ENCODE measurements at places on chromosomes 7 and 10.
A peak's percentile ranks its signal among the peaks of the same experiment; 100 is the strongest.

GRCh38 chr10:59674215-59674836, 35.3 kb downstream of the SLC16A9 start:
- DNase-seq, result no peak

GRCh38 chr7:158809596-158809995, 19.7 kb downstream of the ESYT2 start:
- DNase-seq, result no peak

DNA sequence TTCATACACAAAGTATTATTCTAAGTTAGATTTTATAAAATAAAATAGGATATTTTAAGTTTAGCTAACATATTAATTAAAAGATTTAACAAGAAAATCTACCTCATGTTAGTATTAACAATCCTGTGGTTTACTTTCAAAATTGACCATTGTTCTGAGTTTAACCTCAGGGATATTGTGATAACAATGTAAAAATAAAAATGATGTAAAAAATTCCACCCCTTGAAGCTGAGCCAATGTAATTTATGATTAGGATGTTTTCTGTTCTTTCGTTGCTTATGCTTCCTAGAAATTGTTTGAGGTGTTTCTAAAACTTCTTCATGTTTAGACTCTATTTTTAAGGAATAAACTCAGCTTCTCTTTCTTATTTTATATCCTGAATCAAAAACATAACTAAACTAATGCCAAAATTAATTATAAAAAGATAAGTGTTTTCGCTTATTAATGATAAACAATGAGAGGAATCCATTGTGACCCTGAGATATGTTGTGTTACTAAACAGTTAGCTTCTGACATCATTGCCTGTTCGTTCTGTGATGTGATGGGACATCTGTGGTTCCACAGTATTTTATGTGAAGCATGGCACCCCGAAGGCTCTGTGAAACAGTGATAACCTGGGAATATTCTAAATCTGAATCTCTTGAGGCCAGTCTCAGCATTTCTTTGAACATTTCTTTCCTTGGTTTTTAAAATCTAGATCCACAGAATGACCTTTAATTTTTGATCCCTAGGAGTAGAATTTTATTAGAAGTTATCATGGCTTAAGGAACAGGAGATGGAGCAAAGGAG, 340.8 kb downstream of the ARL4A start:
- DNase-seq, result peak; percentile 9

- DNase-seq, result no peak
Observed at GRCh38 chr10:62738916-62739315, 65.6 kb upstream of the ADO start.

DNA sequence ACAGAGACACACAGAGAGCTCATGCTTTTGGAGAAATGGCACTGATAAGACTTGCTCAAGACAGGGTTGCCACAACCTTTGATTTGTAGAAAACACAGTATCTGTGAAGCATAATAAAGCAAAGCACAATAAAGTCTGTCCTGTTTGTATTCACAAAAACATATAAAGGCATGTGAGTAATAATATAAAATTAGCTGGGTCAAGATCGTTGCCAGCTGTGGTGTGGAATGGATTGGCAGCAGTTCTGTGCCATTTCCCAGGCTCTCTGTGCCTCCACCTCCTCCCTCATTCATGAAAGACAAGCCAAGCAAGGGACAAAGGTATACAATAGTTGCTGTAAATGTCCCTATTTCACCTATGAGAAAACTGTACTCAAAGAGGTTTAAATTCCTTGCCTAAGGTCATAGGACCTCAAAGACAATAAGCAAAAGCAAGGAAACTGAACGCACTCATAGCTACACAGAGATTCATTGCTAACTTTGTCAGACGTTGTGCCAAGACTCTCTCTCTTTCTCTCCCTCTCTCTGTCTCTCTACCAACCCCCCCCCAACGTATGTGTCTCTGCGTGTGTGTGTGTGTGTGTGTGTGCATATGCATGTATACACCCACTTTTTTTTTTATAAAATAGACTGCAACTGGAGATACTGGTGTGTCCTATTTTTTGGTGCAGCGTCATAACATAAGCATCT, 31.8 kb downstream of the CHST3 start:
- no peak for DNase-seq

- no peak for DNase-seq
Observed at GRCh38 chr7:159022238-159022993, 122.3 kb downstream of the VIPR2 start.

- peak; percentile 83 for DNase-seq
Observed at GRCh38 chr10:123043409-123043925, 34.7 kb downstream of the ACADSB start.

DNA sequence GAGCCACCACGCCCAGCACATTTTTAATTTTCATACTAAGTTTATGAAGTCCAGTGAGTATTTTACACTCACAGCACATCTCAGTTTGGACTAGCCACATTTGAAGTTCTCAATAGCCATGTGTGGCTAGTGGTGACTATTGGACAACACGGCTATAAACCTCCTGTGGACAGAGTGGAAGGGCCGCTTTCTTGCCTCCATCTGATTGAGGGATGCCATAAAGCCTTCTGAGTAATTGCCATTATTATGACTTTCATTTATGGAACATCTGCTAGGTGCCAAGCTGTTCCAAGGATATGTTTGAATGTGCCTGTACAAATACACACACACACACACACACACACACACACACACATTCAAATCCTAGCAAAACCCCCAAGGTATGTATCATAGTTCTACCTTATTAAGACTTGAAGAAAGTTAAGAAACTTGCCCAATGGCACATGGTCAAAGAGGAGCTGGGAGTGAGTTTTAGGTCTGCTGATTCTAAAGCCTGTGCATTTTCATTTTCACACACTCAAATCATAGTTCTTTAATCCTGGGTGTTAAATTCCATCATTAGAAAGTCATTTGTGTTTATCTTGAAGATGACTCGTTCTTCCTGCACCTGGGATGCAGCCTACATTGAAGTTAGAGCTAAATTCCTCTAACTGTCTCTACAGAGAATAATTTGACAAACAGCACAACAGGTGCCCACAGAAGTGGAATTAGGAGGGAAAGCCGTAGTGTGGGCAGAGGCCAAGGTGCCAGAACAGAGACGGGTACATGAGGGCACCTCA, 143.3 kb downstream of the PKD1L1 start:
- no peak for DNase-seq

GRCh38 chr7:50869108-50869725, 86.5 kb upstream of the GRB10 start:
- DNase-seq, result peak; percentile 23

- no peak for DNase-seq
Observed at GRCh38 chr10:43212043-43212721, 54.7 kb downstream of the RASGEF1A start.

DNA sequence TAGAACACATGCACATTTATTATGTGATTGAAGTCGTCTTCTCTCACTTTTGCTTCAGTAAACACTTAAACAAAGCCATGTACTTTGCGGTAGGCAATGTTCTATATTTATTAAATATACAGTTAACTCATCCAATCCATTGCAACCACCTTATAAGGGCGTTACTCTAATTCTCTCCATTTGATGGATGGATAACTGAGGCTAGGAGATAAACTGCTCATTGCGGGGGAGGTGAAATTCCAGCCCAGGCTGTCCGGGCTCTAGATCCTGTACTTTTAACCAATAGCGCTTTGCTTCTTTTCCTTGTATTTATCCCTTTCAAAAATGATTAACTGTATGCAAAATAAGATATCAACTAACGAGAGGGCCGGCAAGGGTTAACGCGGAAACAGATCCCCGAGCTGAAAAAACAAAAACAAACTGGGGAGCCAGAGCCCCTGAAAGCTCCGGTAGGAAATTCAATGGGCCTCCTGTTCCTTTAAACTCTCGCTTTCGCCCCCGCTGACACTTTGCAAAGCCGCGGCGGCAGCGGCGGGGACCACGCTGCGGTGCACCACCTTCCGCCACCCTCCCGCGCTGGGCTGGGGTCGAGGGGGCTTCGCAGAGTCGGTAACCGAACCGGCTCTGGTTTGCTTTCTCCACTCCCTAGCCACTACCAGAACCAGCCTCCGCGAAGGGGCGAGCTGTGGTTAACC, 1.0 kb upstream of the PLXDC2 start:
- DNase-seq, result peak; percentile 89

DNA sequence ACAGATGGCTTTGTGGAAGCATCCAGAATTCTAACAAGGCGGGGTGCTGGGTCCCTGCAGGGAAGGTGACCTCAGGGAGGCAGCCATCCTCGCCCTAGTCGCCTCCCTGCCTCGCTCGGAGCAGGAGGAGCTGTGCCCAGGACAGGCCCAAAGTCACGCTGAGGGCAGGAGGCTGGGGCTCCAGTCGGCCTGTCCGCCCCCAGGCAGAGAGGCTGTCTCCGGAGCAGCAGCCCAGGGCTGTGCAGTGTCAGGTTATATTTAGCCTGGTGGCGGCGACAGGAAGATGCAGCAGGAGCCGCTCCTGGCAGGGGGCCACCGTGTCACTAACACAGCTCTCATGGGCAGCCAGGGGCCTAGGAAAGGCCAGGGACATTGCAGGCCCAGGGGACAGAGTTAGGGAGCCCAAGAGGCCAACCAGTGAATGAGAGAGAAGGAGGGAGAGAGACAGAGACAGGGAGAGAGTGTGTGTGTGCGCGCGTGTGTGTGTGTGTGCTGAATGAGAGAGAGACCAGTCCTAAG, 13.5 kb downstream of the KCNH2 start:
- DNase-seq, result peak; percentile 44

DNA sequence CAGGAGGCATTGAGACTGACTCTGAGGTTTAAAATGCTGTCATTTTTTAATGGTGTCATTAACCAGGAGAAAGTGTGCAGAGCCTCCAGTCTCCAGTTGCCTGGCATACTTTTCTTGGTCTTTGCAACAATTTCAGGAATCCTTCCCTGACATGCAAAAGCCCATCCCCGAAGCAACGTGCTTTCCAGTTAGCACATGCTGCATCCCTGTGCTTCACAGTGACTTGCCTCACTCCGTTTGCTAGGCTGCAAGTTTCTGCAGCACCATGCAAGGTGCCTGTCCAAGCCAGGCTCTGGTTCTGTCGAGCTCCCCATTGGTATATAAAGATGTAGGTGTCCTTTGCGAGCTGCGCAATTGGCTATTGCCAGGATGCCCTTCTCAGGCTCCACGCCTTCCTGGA, 135.0 kb downstream of the GALNT17 start:
- DNase-seq, result no peak

GRCh38 chr7:32879460-32879859, 12.1 kb downstream of the KBTBD2 start:
- DNase-seq, result peak; percentile 44

DNA sequence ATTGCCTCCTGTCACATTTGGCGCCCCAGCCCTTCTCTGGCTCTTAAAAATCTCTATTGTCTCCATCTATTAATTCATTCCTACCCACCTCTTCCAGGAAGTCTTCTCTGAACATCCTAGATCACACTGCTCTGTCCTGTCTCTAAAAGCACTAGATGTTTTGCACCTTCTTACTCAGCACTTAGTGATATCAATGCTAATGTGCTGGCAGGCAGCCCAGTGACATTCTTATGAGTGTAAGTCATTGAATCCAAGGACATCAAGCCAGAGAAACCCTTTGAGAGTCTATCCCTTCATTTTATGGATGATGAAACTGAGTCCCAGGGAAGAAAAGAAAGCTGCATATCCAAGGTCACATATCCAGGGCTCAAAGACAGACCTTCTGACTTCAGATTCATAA, 48.3 kb upstream of the PAX2 start:
- DNase-seq, result no peak

GRCh38 chr10:71694567-71694968, 25.0 kb downstream of the C10orf105 start:
- DNase-seq, result no peak

GRCh38 chr7:3146571-3147226, 103.0 kb upstream of the CARD11 start:
- DNase-seq, result no peak

DNA sequence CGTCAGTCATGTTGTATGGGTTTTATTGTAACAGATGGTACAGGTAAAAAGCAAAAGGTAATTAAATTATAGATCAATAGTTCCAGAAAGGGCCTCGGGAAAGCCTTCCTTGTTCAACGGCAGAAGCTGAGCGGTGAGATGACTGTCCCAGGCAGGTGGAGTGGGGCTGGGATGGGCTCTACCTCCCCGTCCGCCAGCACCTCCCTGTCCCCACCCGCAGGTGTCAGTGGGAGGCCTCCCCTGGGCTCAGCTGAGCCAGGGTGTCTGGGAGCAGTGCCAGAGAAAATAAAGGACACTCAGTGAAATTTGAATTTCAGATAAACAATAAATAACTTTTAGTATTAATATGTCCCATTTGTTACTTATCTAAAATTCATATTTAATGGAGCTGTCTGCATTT, 58.9 kb downstream of the CLRN3 start:
- DNase-seq, result no peak

- no peak for DNase-seq
Observed at GRCh38 chr7:2598154-2598823, 33.5 kb upstream of the TTYH3 start.

GRCh38 chr7:77532247-77532646, 4.8 kb upstream of the PTPN12 start:
- no peak for DNase-seq

DNA sequence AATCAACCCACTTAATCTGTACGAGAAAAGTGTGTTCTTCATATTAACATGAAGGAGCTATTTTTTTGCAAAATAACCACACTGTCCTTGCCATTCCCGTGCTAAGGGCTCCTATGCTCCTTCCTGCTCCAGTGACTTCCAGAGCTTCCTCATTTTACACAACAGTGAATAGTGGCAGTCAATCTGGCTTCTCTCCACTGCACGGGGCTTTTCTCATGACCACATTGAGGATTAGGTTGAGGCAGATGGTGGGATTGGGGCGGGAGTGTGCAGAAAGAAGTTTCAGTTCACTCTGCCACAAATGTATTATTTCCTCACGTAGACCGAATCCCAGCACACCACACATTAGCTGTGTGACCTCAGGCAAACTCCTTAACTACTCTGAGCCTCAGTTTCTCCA, 235.1 kb downstream of the ARHGAP12 start:
- peak; percentile 20 for DNase-seq

DNA sequence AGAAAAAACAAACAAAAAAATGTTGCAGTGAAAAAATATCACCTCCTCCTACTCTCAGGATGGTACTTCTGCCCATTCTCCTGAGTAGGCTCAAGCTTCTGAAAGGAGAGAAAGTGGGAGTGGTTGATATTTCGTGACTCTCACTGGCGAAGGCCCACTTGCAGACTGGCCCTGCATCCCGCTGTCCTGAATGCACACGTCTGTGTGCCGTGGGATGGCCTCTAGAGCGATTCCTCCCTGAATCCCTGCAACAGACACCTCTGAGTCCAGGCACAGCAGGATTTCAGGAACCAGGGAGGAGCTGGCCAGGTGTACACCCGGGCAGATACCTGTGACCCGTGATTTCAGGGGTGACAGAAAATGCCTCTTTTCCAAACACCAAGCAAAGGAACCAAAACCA, 319.2 kb downstream of the DPP6 start:
- DNase-seq, result no peak

All from eye (tissue), 1 donor.